ENCODE measurements at places on chromosomes 6 and 20. TPM values are rescaled to one million over a fixed set of nuclear protein-coding genes. Genes with fewer than 3 reads are reported as not detected.

- no peak for DNase-seq
These were observed 363.2 kb upstream of the FLRT3 start for GRCh38 chr20:14700639-14700960.

Gene FAM83B
- total RNA-seq = not detected

DNA sequence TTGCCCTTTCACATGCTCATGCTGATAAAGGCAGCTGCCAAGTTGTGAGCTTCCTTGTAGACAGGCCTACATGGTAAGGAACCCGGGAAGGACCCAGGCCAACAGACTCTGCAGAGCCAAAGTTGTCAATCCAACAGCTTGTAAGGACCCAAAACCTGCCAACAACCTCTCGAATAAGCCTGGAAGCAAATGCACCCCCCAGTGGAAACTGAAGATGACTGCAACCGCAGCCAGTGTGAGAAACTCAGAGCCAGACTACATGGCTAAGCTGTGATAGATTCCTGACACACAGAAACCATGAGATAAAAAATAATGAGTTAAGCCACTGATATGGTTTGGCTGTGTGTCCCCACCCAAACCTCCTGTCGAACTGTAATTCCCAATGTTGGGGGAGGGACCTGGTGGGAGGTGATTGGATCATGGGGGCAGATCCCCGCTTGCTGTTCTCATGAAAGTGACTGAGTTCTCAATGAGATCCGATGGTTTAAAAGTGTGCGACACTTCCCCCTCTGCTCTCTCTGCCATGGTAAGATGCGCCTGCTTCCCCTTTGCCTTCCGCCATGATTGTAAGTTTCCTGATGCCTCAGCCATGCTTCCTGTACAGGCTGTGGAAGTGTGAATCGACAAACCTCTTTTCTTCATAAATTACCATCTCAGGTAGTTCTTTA lies 18.8 kb upstream of the CLPSL2 start:
- no peak for DNase-seq

- no peak for DNase-seq
These were observed 495 bp downstream of the FAM83B start for GRCh38 chr6:54846857-54847674.

GRCh38 chr6:125340991-125341390 lies 39.2 kb upstream of the HDDC2 start:
- DNase-seq = no peak

- no peak for DNase-seq
These were observed 11.7 kb upstream of the PRIM2 start for GRCh38 chr6:57305761-57306160.
